Spinal cord (tissue), 10 donors: ENCODE measurements at places on chromosomes 16 and 17. TPM values are rescaled to one million over a fixed set of nuclear protein-coding genes. Genes with fewer than 3 reads are reported as not detected.

The SOST gene
- total RNA-seq = 0.50 TPM

The KLHL36 gene
- 30.1 TPM for total RNA-seq

- no peak for DNase-seq
Measured at GRCh38 chr17:30821871-30822723, 2.4 kb downstream of the CRLF3 start.

The LITAFD gene
- total RNA-seq = not detected

DNA sequence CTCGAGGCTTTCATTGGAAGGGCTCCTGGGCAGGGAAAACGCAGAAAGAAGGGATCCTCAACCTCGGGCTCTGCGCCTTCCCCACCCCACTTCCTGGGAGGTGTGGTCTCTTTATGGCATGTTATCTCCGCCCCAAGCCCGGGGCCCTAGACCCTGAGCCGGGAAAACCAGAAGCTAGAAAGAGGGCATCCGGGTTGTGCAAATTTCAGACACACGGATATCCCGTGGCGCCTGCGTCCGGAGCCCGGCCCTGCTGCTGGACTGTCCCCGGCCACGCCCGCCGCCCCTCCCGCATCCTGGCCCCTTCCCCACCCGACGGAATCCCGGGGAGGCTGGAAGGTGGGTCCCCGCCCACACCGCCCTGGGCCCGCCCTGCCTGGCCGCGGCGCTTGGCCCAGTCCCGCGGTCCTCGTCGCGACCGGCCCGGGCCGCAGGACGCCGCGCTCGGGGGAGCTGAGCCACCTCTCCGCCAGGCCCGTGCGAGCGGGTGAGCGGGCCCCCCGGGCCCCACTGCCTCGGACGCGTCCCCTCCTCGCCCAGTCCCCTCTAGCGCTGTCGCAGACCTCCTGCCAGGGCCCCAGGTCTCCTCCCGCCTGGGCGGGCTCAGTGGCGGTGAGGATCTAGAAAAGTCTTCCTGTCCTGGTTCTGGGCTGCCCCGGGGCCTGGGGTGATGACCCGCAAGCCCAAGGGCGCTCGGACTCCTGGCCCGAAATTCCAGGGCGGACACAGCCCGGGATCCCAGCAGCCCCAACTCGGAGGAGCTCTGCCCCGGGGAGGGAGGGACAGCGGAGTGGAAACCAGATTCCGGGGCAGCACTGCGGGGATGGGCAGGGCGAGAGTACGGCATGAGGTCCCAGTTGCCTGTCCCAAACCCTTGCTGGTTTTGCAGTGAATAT is at the start of gene SLC16A5:
Gene SLC16A5 (plus strand): TSS at position 397 of the 896 bp plus-strand sequence. CDS start 5,683 bp downstream, outside the sequence.
- DNase-seq = no peak

DNA sequence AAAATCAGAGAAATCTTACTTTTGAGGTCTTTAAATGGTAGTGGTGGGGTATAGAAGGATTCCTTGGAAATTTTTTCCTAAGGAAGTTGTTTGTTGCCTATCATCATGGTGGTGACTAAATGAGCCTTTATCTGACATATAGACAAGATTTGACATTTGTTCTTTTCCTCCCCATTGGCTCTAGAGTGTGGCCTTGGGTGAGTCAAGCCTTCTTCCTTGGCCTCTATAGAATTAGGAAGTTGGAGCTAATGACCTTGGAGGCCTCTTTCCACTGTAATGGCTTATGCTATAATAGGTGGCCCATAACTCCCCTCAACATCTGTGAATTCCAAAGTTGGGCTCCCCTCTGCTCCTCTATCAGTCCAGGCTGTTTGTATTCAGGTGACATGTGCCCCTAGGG is 79.1 kb upstream of the HNF1B start:
- DNase-seq = no peak

- no peak for DNase-seq
Measured at GRCh38 chr17:71926746-71927398, 193.9 kb upstream of the SOX9 start.

DNA sequence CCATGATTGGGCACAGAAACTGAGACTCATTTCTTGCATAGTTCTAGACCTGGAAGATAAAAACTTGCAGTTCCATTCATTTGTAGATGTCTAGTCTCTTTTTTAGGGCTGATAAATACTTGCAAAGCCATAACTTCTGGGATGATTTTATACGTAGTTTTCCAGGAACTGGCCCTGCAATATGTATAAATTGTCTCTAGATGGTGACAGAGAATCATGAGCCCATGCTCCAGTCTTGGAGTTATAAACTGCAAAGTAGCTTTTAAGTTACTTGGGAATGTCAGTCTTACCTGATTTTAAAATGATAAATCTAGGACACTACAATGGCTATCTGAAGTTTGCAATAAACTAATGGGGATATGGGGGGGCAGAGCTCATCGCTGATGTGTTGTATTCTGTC is 3.0 kb upstream of the ADAMTS18 start:
- no peak for DNase-seq

- DNase-seq = no peak
Measured at GRCh38 chr16:66264311-66265047, 102.0 kb upstream of the CDH5 start.

DNA sequence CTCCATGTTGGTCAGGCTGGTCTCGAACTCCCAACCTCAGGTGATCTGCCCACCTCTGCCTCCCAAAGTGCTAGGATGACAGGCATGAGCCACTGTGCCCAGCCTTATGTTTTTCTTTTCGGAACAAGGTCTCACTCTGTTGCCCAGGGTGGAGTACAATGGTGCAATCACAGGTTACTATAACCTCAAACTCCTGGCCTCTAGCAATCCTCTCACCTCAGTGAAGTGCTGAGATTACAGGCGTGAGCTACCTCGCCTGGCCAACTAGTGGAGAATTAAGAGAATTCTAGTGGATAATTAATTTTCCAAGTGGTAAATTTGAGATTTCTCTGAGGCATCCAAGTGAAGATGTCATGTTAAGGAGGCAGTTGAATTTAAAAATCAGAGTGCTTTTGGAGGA is 2.9 kb upstream of the FBXO47 start:
- DNase-seq = no peak

The CRHR1 gene
- 1.9 TPM for total RNA-seq

The EXOC3L1 gene
- total RNA-seq = 1.1 TPM

- DNase-seq = no peak
Measured at GRCh38 chr16:79601092-79601930, 774 bp upstream of the MAF start.

GRCh38 chr16:77794586-77794985 is 6.2 kb downstream of the VAT1L start:
- DNase-seq = no peak

DNA sequence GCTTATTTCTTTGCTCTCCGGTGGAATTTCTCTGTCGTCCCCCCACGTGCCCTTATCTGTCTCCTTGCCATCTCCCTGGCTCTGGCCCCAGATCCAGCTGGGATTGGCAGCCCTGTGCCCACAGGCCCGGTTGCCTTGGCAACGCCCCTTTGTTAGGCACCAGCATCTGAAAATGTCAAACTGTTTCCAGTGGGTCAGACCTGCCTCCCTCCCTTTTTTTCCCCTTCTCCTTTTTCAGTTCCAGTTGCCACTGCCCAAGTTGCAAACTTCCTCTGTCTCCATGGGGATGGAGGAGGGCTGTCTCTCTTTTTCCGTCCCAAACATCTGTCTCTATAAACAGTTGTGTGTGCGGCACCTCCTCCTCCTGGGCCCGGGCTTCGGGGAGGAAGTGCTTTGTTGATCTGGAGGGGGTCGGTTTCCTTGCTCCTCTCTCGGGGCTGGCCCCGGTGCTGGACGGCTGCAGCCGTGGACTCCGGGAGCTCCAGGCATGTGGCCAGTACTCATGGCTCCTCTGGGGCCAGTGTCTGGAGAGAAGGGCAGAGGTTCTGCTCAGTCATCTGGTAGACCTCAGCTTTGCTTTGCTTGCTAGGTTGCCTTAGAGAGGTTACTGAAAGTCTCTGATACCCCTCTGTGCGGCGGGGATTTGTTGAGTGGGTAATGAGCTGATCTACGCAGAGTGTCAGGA is 35.3 kb downstream of the SOCS3 start:
- DNase-seq = peak; percentile 65

GRCh38 chr16:82192665-82193064 is 22.6 kb upstream of the MPHOSPH6 start:
- no peak for DNase-seq

- DNase-seq = no peak
Measured at GRCh38 chr16:30459456-30459855, 13.1 kb upstream of the ITGAL start.

DNA sequence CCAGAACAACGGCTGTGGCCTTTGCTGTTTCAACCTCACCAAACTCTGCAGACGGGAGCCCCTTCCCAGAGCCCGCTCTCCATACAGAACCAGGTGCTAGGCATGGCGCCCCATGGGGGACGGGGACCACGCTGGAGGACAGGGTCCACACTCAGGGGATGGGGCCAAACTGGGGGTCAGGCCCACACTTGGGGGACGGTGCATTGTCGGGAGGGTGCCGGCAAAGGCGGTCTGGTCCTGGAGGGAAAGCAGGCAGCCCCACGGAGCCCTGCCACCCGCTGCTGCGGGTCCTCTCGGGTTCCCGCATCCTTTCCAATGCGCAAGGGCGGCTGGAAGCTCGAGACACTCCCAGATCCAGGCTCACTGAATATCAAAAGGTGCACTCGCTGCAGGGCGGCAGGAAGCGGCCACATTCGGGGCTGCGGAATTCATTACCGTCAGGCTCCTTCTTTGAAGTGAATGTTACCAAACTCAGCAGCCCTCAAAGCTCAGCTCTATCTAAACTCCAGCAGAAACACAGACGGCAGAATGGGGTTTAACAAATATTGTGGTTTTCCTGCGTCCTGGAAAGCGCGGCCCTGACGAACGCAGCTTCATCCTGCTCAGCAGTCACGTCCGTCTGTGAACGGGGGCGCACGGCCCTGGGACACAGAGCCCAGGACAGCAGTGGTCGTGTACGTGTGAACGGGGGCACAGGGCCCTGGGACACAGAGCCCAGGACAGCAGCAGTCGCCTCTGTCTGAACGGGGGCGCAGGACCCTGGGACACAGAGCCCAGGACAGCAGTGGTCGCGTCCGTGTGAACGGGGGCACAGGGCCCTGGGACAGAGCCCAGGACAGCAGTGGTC is 41.3 kb downstream of the LMF1 start:
- no peak for DNase-seq

The TTYH2 gene
- 25.0 TPM for total RNA-seq

- DNase-seq = no peak
Measured at GRCh38 chr17:43620581-43620980, 41.1 kb downstream of the MEOX1 start.

GRCh38 chr17:39002991-39003715 is 36.0 kb upstream of the FBXO47 start:
- no peak for DNase-seq

- no peak for DNase-seq
Measured at GRCh38 chr17:5194346-5194745, 2.7 kb upstream of the ZNF594 start.

The KRT27 gene
- total RNA-seq = not detected

- DNase-seq = no peak
Measured at GRCh38 chr16:79272141-79272577, 328.4 kb downstream of the MAF start.

The GLIS2 gene
- 4.9 TPM for total RNA-seq

GRCh38 chr17:81491761-81492160 is 20.8 kb downstream of the ACTG1 start:
- no peak for DNase-seq

DNA sequence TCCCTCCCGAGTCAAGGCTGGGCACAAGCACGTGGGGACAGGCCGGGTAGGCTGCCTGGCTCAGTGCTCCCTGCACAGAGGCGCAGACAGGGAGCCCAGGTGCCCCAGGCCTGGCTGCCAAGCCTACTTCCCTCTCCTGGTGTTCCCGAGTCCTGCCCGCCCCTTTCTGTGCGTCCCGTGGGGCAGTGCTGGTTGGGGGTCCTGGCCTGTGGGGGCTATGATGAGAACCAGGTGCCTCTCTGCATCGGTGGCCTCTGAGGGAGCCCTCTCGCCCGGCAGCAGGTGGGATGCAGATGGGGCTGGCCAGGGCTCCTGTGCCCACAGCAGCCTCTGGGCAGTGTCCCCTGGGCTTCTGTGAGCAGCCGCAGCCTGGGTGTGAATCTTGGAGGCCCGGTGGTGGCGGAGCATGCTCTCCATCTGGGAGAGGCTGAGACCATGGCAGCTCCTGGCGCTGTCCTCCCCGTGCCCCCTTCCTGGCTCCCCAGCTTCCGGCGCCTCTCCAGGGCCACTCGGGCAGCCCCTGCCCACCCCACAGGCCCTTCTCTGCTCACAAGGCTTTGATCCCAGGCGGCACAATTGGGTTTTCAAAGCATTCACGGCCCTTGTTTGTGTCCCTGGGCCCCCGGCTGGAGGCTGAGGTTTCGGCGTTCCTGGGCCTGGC is 7.2 kb downstream of the CENPX start:
- DNase-seq = no peak

The TBC1D3 gene
- total RNA-seq = not detected
